H9 (cell line): ENCODE measurements at places on chromosomes 4 and X.
A peak's percentile ranks its signal among the peaks of the same experiment; 100 is the strongest.

GRCh38 chr4:34200535-34200934 is 2043.8 kb downstream of the ARAP2 start:
- no peak for DNase-seq

DNA sequence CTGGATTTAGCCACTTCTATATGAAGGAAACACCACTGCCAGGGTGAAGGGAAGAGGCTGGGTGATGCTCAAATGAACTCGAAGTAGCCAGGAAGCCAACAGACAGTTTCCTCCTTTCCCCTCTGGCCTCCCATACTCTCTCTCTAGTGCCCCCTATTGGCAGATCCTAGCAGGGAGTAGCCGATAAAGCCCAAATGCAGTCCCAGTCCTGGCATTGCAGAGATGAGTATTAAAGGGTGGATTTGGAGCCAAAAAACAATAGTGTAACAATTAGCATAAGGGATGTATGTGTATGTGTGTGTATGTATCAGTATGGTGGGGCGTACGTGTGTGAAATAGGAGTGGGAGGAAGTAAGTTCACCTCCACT is 213.8 kb upstream of the LDB2 start:
- DNase-seq = peak; percentile 63

DNA sequence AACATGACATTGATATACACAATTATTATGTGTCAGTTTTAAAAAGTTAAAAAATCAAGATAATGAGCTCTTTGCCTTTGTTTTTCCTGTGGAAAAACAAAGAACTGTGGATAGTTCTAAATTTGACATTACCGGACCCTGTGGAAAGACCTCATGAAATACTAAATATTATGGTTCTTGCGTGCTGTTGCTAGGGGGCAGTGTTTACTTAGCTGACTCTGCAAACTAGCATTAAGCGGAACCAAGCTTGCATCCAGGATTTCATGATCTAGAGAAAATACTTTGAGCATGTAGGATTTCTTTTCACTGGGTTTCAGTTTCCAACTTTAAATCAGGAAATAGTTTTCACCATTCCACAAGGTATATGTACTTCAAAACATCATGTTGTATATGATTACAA is 33.6 kb downstream of the CLCN4 start:
- DNase-seq = no peak

- DNase-seq = no peak
These were observed 21.7 kb downstream of the STAG2 start for GRCh38 chrX:123983240-123983639.

GRCh38 chrX:103554687-103555424 is 30.5 kb upstream of the TCEAL4 start:
- DNase-seq = peak; percentile 85

DNA sequence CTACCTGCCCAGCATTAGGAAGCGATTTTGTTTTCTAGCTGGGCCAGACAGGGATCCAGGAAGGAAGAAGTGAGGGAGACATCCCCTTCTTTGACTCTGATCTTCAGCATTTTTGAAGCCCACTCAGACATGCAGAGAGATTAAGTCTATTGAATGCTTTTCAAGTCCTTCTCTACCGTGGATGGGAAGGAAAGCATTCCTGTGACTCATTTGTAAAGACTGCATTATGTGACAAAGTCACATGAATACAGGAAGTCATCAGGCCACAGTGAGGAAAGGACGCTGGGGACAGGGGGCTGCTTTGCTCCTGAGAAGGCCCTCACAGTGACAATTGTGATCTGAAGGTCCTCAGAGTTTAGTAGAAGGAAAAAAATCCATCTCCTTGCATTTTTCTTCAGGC is 67.4 kb upstream of the GBA3 start:
- peak; percentile 37 for DNase-seq

DNA sequence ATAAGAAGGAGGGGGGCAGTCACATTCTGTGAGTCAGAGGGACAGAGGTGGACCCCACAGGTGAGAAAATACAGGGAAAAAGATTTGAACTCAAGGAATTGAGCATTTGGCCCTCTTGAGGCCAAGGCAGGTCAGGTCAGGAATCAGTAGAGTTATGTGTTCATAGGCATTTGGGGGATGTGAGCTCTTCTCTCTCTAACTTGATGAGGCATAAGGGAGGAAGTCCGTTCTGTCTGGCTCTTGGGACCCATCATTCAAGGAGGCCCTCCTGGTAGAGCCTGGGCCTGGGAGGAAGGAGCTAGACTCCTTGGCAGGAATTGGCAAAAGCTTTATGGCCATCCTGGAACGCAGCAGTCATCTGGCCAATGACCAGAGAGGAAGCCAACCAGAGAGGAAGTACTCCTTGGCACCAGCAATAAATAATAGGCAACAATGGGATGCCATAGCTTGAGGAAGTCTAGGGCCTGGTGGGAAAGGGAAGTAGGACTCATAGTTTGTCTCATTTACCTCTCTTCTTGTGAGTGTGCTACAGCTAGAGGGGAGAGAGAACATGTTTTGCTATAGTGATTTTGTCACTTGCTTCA is 53.0 kb downstream of the MSN start:
- DNase-seq = no peak

GRCh38 chrX:134520860-134521390 is 61.0 kb downstream of the HPRT1 start:
- DNase-seq = peak; percentile 65

- no peak for DNase-seq
These were observed 235.8 kb downstream of the RBMX2 start for GRCh38 chrX:130637591-130637990.
